ENCODE measurements at places on chromosomes 11 and 22.
A peak's percentile ranks its signal among the peaks of the same experiment; 100 is the strongest.

- H3K27me3 ChIP-seq = no peaks in the 10 kb centered on the region
- H3K27ac ChIP-seq = no peak overlapping the region
- no peak overlapping the region for H3K4me3 ChIP-seq
- no peak for DNase-seq
- H3K36me3 ChIP-seq = no peaks in the 10 kb centered on the region
Observed at GRCh38 chr11:105986554-105986953, 35.5 kb downstream of the MSANTD4 start.

DNA sequence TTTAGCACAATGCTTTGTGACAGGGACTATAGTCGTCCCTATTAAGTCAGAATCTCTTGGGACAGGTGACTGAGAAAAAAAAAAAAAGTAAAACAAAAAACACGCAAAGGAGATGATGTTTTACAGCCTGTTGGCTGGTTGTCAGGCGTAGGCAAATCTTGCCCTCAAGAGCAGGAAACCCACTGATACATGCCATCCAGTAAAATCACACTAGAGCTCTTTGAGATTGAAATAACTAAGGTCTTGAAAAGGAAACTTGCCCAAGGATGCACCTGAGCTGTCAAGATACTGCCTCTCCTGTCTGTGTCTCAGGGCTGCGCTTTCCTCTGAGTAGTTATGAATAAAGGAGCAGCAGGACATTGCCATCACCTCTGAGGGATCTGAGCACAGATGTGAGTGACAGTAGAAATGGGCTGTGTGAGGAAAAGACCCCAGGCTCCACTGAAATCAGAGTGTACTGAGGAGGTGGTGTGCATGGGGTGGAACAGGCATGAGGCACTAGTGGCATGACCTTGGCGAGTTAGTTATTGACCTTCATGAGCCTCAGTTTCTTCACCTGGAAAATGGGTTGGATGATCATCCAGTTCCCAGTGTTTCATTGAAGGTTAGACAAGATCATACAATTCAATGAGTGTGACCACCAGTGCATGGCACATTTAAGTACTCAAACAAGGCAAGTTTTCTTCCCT is 23.3 kb downstream of the MICAL2 start:
- H3K27ac ChIP-seq = no peak overlapping the region
- H3K4me1 ChIP-seq = peaks cover 32% of the 10 kb centered on the region
- DNase-seq = no peak
- no peaks in the 10 kb centered on the region for H3K27me3 ChIP-seq
- no peaks in the 10 kb centered on the region for H3K36me3 ChIP-seq

DNA sequence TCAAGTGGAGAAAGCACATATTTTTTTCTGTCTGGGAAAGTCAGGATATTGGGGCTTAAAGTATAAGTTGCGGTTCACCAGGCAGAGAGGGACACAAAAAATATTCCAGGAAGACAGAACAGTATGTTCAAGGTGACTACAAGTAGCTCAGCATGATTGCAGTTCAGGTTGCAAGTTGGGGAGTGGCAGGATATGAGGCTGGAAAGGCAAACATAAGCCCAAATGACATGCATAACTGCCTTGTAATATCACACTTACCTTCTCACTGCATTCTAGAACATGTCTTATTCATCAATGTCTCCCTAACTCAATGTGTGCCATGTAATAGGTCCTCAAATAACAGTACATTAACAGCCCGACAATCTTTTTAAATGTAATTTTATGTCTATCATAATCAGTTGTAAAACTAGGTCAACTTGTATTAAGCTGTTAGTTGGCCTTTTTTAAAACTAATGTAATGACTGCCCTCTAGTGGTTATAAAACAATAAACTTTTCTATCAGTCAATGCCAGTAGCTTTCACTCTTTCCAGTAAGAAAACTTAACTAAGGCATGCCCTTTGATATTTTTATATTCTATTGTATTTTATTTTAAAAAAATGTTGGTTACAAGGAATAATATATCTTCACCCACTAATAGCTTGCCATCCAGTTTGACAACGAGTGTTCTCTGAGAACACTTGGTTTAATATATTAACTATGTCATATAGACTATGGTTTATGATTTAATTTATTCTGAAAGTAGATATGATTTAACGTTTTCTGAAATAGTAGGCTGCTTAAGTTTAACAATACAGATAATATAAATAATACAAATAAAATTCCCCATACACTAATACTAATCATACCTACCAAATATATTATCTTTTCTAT is 39.4 kb upstream of the CFAP300 start:
- DNase-seq = no peak
- H3K36me3 ChIP-seq = no peaks in the 10 kb centered on the region
- H3K4me3 ChIP-seq = no peak overlapping the region
- H3K27me3 ChIP-seq = peaks cover 10% of the 10 kb centered on the region

DNA sequence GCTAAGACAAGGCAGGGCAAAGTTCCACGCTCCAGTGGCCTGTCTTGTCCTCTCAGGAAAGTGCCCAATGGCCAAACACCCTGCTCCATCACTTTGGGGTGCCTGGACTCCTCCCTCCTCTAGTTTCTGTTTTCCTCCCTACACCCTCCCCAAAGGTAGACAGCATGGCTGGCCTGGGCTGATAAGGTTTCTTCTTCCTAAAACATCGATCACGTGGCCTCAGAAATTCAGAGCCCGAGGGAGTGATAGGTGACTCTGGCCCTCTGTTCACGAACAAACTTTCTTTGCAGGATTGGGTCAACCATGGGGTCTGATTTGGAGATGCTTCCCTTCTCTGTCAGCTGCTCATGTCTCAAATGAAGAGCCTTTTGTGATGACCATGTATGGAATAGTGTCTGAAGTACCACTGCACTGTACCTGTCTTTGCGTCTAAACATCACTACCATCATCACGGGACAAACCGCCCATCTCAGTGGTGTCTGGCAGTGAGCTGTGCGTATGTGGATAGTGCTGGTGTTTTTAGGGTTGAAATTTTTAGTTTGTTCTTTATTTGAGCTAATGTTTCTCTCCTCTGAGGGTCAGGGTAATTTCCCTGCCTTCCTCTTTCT is 6.1 kb downstream of the MICAL2 start:
- H3K4me1 ChIP-seq = peaks cover 8% of the 10 kb centered on the region
- H3K27ac ChIP-seq = no peak overlapping the region
- H3K4me3 ChIP-seq = no peak overlapping the region
- H3K27me3 ChIP-seq = peaks cover 7% of the 10 kb centered on the region

- H3K4me1 ChIP-seq = no peaks in the 10 kb centered on the region
- DNase-seq = no peak
Observed at GRCh38 chr11:37506531-37506930, 908.5 kb upstream of the RAG2 start.

GRCh38 chr22:24189249-24190158 is 8.2 kb downstream of the SUSD2 start:
- no peaks in the 10 kb centered on the region for H3K27me3 ChIP-seq
- DNase-seq = no peak
- no peak overlapping the region for H3K27ac ChIP-seq
- no peak overlapping the region for H3K4me3 ChIP-seq

- H3K27me3 ChIP-seq = no peaks in the 10 kb centered on the region
- H3K36me3 ChIP-seq = no peaks in the 10 kb centered on the region
- H3K27ac ChIP-seq = peak overlapping the region; percentile 65
- peaks cover 7% of the 10 kb centered on the region for H3K4me1 ChIP-seq
- DNase-seq = no peak
- peak overlapping the region; percentile 14 for H3K4me3 ChIP-seq
Observed at GRCh38 chr11:18393581-18394274, 635 bp upstream of the LDHA start.

GRCh38 chr11:126510621-126511370 is 155.3 kb downstream of the ST3GAL4 start:
- H3K27me3 ChIP-seq = peaks cover 2% of the 10 kb centered on the region
- DNase-seq = no peak
- no peak overlapping the region for H3K4me3 ChIP-seq
- no peaks in the 10 kb centered on the region for H3K36me3 ChIP-seq

- DNase-seq = no peak
- no peak overlapping the region for H3K27ac ChIP-seq
- peak overlapping the region; percentile 46 for H3K4me3 ChIP-seq
- peaks cover 87% of the 10 kb centered on the region for H3K4me1 ChIP-seq
- no peaks in the 10 kb centered on the region for H3K36me3 ChIP-seq
- H3K27me3 ChIP-seq = no peaks in the 10 kb centered on the region
Observed at GRCh38 chr11:118885319-118885718, 1.6 kb downstream of the CXCR5 start.

Data from T-cell (primary cell).